ENCODE measurements at places on chromosomes 16 and 17.

DNA sequence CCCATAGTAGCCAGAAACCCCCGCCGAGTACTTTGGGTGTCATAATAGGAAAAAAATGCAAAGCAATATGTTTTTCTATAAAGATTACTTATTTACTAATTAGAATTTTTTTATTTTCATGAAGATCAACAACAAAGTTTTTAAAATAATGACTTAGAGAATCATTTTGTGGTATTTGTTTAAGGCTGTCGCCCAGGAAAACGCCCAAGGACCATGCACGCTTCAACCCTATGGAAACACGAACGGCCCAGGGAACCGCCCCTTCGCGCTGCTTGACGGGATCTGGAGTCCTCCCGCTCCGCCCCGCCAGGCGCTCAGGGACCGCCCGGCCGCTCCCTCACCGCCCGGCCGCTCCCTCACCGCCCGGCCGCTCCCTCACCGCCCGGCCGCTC, 408 bp upstream of the KPNA2 start:
- no peak for DNase-seq

- DNase-seq, result no peak
These were observed 96.3 kb downstream of the CYLD start for GRCh38 chr16:50838165-50838564.

DNA sequence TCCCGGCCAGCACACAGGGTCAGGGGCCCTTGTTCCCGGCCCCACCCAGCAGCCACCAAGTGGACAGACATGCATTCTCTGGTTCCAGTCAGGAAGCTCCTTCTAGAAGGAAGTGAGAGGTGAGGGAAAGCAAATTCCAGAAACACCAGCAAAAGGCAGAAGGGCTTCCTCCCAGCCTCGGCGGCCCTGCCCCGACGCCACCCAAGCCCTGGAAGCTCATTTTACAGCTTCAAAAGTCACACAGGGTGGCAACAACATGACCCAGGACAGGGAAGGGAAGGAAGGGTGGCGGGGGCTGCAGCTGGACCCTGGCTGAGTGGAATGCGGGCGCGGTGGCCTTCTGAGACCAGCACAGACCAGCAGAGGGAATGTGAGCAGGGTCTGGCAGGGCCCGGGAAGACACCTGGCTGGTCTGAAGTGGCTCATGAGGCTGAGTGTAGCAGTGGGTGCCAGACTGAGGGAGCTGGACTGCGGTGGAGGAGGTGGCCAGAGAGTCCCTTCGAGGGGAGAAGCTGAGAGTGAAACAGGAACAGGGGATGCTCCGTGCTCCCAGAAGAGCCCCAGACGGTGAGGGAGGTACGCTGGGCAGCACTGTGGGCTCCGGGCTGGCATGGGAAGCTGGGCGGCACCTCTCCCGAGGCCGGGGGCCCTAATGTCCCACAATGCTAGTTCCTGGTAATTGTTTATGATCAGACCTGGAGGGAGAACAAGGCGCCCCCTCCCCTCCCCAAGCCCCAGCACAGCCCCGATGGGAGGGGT, 1.9 kb upstream of the UNC13D start:
- DNase-seq, result no peak

DNA sequence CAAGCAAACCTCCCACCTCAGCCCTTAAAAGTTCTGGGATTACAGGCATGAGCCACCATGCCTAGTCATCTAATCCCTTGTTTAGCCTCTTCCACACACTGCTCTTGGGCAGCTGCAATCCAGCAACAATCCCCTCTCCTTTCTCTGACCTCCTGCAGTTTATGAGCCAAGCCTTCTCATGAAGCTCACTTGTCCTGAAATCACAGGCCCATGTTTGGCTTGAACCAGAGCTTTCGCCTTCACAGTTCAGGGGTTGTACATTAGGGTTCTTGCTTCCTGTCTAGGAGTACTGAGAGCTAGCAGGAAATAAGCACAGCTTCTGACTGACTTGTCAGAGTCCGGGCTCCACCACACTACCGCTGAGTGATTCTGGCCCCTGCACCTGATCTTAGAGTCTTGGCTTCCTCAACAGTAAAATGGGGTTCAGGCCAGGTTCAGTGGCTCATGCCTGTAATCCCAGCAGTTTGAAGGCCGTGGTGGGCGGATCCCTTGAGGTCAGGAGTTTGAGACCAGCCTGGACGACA, 16.3 kb downstream of the ERAL1 start:
- DNase-seq, result no peak

- DNase-seq, result no peak
These were observed 10.2 kb downstream of the CDR2 start for GRCh38 chr16:22364241-22364640.

DNA sequence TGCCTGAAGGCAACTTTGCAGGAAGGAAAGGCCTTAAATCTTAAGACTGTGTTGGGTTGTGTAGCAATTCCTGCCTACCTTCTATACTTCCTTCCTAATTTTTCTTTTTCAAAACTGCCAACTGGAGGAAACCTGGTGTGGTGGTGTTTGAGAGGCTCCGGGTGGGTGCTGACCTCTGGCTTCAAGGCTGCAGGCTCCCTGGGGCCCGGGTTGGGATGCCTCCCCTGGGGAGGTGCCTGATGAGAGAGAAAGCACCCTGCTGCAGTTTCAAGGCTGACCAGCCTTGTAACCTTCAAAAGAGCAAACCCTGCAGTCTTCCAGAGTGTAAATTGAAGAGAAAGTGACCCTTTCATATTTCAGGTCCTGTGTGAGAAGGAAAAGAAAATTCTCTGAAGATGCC, 55.9 kb downstream of the MSI2 start:
- DNase-seq, result no peak

DNA sequence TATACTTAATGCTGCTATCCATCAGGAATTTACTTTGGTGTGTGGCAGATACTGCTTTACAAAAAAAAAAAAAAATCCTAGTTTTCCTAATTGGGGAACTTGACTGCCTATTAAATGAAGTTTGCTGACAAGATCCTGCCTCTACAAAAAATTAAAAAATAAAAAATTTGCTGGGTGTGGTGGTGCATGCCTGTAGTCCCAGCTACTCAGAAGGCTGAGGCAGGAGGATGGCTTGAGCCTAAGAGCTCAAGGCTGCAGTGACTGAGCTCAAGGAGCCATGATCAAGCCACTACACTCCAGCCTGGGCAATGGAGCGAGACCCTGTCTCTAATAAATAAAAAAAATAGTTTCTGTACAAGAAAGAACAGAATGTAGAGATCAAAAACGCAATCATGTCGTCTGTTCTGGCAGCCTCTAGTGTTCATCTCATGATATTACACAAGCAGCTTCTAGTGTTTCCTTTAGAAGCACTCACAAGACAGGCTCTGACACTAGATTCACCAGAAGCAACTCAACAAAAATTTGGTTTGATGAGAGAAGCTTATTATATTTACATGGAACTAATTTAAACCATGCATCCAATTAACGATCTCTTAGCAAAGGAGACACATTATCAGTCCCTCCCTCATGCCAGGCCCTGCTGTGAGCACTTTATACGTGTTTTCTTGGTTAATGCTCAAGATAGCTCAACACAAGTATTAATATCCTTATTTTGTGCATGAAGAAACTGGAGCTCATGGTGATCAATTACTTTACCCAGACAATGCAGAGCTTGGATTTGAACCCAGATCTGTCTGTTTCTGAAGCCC, 6.8 kb upstream of the KRTAP17-1 start:
- peak; percentile 62 for DNase-seq

GRCh38 chr16:74438492-74438979, 17.3 kb upstream of the CLEC18B start:
- DNase-seq, result no peak

GRCh38 chr16:4010225-4011158, 105.8 kb downstream of the ADCY9 start:
- no peak for DNase-seq

DNA sequence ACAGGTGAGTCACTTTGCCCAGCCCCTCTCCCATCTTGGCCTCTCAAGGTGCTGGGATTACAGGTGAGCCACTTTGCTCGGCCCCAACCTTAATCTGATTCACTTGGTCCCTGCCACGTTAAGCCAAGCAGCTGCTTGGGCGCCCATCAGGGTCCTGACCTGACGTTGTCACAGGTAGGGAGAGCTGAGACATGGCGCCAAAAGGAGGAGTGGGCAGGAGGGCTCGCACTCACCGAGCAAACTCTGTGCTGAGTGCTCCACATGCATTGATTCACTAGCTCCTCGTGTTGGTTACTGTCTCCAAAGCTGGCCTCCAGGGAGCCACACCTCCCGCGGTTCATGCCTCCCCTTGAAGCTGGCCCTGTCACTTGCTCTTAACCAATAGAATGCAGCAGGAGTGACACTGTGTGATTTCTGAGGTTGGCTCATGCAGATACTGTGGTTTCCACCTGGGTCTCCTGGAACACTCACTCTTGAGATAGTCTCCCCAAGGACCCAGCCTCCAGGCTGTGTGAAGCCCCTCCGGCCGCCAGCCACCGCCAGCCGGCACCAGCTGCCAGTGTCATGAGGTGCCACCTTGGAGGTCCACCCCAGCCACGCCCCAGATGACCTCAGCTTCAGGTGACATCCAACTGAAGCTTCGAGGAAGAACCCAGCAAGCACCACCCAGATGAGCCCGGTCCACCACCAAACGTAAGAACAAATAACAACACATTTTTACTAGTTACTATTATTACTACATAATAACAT, 223.0 kb downstream of the GSG1L start:
- no peak for DNase-seq

GRCh38 chr16:17408955-17409441, 61.8 kb downstream of the XYLT1 start:
- DNase-seq, result no peak

- DNase-seq, result no peak
These were observed 122.7 kb downstream of the RGS9 start for GRCh38 chr17:65259696-65260485.
